SK-MEL-5 (cell line): ENCODE measurements at places on chromosomes 1 and 21. TPM values are rescaled to one million over a fixed set of nuclear protein-coding genes. Genes with fewer than 3 reads are reported as not detected.

Gene RAB7B
- total RNA-seq: 2.6 and 3.4 TPM in 2 replicates

Gene FTCD
- 0.11 TPM in 1 of 2 replicates, not detected in the other for total RNA-seq

DNA sequence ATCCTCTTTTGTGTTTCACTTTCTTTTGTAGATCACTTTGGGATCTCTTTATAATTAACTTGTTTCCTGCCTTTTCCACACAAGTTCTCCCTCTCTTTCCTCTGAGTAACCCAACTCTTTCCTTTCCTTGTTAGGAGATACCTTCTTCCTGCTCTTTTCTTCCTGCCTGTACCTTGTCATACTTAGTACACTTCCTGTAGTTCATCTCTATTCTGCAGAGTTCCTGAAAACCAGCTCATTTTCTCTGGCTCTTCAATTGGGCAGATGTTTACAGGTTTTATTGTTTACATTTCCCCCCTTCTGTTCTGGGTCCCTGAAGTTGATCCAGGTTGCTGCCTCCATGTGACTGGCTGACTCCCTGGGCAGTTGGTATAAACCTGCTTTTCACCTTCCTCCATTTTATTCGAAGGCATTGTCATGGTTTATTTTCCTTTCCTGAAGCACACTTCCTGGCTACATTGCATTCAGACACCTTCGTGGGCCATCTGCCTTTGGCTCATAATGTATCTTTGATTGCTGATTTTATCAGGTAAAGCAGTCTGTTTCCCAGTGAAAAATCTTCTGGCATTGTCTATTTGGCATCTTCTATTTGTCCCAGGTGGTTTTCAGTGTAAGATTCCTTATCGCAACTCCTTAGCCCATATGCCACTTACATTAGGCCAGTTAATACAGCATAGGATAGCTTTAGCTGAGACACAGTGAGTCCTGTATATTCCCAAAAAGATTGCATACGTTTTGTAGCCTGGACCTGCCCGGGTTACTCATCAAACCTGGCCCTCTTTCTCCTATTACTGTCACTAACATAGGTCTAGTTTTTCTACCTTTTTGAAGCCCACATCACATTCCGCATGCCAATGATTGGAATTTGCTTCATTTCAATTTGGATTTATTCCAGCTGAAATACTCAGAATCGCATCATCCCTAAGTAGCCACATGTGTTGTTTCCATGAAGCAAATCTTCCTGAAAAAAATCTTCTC is 15.4 kb downstream of the CTH start:
- no peak for DNase-seq

Gene CBR3
- total RNA-seq: 18.5 and 23.1 TPM in 2 replicates

Gene USH2A
- total RNA-seq: 0.67 and 0.79 TPM in 2 replicates

GRCh38 chr1:17582124-17582774 is 42.8 kb downstream of the ARHGEF10L start:
- DNase-seq: no peak

Gene SLAMF1
- not detected in 2 replicates for total RNA-seq

- no peak for DNase-seq
Measured at GRCh38 chr1:5690291-5690690, 301.9 kb downstream of the NPHP4 start.

DNA sequence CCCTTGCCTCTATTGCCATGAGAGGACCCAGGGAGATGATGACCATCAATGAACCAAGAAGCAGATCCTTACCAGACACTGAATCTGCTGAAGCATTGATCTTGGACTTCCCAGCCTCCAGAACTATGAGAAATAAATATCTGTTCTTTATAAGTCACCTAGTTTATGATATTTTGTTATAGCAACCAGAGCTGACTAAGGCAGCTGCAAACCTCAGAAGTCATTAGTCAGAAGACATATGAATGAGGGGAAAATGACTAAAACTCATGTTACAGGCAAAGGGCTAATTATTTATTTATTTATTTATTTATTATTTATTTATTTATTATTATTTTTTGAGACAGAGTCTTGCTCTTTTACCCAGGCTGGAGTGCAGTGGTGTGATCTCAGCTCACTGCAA is 321.1 kb downstream of the TGFB2 start:
- no peak for DNase-seq

Gene PHLDA3
- 36.1 and 36.9 TPM in 2 replicates for total RNA-seq

DNA sequence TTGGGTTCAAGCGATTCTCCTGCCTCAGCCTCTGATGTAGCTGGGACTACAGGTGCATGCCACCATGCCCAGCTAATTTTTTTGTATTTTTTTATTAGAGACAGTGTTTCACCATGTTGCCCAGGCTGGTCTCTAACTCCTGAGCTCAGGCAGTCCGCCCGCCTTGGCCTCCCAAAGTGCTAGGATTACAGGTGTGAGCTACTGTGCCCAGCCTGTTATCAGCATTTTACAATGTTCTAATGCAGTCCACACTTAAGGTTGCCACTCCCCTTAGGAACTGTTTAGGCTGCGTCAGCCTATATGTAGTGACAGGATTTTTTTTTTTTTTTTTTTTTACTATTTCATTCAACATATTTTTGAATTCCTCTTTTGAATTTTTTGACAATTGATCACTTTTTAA is 30.2 kb downstream of the AGPAT3 start:
- DNase-seq: no peak

- no peak for DNase-seq
Measured at GRCh38 chr1:4150262-4150661, 250.2 kb upstream of the C1orf174 start.

DNA sequence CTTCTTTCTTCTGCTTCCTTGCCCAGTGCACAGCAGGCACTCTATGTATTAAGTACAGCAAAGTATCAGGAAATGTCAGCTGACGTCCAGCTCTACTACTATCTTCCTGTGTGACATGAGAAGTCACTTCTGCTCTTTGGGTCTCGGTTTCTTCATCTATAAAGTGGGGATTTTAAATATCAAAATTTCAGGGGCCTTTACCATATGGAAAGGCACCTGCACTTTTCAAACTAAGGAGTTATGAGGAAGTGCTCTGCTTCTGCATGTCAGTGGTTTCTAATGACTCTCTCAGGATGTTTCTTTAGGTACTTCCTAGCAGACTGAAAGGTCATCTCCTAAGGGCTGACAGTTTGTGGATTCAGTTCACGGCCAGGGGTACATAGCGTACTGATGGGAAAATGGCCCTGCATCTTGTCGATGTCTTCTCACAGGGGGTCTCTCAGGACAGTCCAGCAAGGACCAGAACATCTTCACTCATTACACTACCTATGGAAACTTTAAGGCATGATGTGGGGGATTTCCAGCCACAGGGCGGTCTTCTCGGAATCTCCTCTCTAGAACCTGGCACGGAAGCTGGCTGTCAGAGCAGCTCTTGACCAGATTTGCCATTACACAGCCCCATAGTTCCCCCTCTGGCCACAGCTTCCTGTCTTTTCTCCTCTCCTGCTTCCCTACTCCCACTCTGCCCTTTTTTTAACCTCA is 42.0 kb upstream of the MTF1 start:
- DNase-seq: no peak

- DNase-seq: no peak
Measured at GRCh38 chr21:33249331-33250002, 16.7 kb upstream of the IL10RB start.

Gene CHIT1
- total RNA-seq: not detected in 2 replicates

GRCh38 chr1:21704145-21704544 is 35.0 kb upstream of the RAP1GAP start:
- DNase-seq: peak; percentile 95

Gene HHAT
- 24.3 and 29.4 TPM in 2 replicates for total RNA-seq

DNA sequence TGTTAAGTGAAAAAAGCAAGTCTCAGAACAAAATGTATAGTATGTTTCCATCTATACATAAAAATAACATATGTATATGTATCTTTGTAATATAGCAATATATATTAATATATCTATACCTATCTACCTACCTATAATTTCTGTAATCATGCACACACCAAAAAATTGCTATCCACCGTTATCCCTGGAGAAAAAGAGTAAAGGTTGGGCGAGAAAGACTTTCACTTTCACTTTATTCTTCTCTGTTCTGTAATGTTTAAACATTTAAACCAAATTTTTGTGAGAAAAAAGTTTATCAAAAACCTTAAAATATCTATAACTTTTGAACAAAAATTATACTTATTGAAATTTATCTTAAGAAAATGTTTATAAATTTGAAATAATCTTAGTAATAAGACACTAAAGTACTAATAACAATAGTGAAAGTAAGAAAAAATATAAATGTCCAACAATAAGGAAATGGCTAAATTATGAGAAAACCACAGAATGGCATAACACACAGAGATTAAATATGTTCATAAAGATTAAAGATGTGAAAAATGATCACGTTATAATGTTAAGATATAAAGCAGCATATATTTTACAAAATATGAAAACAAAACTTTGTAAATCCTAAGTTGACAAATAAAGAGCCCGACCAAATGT is 74.0 kb upstream of the LRRC53 start:
- no peak for DNase-seq

- peak; percentile 55 for DNase-seq
Measured at GRCh38 chr1:235902677-235903542, 36.2 kb upstream of the LYST start.

- no peak for DNase-seq
Measured at GRCh38 chr1:24759492-24759891, 14.2 kb downstream of the CLIC4 start.

Gene WNT3A
- total RNA-seq: not detected in 2 replicates
